ENCODE measurements at places on chromosomes 12 and 14.
A peak's percentile ranks its signal among the peaks of the same experiment; 100 is the strongest.

DNA sequence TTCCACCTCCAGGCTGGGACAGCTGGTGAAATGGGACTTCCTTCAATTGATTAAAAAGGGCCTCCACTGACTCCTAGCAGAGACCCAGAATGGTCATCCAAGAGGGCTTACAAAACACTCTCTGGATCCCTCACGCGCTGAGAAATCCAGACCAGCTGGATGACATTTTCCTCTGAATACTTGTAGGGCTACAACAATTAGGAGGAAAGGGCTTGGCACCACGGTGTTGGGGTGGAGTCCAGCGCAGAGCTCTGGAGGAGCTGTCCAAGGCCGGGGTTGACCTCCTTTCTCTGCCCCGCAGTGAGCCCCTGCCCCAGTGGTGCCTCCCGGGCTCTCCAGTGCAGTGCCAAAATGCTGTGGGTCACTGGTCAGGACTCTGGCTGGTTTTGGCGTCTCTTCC, 189.0 kb upstream of the CCND2 start:
- DNase-seq, result no peak

DNA sequence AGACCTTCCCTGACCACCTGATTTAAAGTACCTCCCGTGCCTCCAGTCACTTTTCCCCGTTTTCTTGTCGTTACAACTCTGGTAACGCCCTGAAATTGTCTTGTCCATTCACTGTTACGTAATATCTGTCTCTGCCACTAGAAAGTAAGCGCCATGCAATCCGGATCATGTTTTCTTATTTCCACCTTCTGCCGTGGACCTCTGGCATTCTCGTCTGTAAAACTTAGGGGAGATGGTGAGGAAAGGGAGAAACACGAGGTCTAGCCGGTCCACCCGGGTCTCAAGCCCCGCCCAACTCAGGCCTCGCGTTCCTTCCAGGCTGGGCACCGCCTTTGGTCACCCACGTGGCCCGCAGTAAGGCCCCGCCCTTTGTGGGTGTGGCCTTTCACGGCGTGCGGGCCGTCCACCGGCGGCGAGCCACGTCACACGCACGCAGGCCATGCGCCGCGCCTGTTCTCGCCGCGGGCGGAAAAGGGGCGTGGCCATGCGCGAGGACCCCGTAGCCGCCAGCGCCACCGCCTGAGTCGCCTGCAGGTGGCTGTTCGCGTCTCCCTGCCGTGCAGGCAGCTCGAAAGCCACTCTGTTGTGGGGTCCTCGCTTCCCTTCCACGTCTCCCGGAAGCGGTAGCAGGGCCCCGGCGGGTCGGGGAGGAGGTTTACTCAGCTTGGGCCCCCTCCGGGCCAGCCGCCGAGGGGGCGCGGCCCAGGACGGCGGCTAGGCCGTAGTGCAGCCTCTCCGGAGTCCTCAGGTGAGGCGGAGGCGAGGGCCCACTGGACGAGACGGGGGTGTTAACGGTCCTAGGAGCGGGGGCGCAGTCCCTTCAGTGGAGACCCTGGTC, at the start of gene GOLGA5:
Gene GOLGA5 (plus strand): TSS at position 597 of the 838 bp plus-strand sequence. CDS start 3,133 bp downstream, outside the sequence.
- peak; percentile 98 for DNase-seq

GRCh38 chr12:14910090-14910915, 24.6 kb upstream of the MGP start:
- DNase-seq, result peak; percentile 17

GRCh38 chr12:82358200-82359114, at the start of the genes CCDC59 and METTL25:
CCDC59 (minus strand) TSS chr12:82358387; CDS start chr12:82358376, 11 bp downstream.
METTL25 (plus strand) TSS chr12:82358529; CDS start chr12:82358566, 37 bp downstream.
- peak; percentile 96 for DNase-seq

- peak; percentile 68 for DNase-seq
Measured at GRCh38 chr12:123916729-123917128, 55.9 kb downstream of the CCDC92 start.

DNA sequence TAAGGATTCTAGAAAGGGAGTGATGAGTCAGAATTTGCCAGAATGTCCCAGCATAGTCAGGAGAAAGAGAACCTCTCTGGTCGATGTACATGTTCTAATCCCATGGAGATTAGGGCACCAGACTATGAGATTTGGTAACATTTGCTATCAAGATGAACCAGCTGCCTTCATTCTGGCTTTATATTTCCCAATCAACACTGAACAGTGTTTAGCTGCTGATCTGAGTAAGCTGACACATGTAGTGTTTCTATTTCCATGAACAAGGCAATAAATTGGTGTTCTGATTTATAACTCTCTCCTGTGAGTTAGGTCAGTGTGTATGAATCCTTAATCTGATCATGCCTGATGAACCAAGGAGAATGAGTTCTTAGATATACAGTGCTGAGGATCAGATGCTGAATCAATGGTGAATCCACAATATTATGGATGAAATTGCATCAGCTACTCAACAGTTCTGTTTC, 158.0 kb upstream of the AMIGO2 start:
- DNase-seq, result no peak

- DNase-seq, result no peak
Measured at GRCh38 chr14:23228812-23229211, 8.9 kb upstream of the RNF212B start.

DNA sequence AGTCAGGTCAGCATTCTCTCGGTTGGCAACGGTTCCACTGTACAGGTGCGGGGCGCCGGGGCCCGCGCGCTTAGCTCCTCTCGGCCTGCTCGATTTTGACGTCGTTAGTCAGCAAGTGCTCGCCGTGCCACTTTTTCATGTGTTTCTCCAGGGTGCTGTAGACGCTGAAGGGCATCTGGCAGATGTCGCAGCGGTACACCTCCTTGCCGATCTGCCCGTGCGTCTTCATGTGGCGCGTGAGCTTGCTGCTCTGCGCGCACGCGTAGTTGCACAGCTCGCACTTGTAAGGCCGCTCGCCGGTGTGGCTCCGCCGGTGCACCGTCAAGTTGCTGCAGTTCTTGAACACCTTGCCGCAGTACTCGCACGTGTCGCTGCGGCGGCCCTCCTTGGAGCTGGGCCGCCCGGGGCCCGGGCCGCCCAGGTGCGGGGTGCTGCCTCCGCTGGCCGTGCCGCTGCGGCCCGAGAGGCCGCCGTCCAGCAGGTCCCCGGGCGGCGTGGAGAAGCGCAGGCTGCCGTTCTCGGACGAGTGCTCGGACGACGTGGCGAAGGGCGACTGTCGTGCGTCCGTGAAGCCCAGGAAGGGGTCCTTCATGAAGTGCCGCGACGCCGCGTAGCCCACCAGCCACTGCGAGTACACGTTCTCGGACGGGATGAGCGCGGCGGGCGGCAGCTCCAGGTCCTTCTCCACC, 97.8 kb downstream of the BCL11B start:
- no peak for DNase-seq

- DNase-seq, result no peak
Measured at GRCh38 chr12:86158956-86159355, 97.2 kb downstream of the MGAT4C start.

DNA sequence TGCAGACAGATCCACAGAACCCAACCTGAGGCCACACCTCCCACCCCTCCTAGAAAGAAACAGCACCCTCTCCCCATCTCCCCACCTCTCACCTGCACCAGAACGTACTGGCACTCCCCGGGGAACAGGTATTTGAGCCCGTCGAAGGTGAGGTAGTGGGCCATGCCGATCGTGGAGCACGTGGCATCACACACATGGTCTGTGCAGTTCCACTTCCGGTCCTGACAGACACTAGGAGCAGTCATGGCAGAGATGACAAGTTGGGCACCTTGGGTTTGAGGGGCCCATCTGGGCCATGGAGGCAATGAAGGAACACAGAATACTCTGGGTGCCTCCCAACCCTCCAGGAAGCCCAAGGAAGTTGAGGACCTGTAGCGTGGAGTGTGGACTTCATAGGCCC, 89.5 kb upstream of the ANO2 start:
- no peak for DNase-seq

DNA sequence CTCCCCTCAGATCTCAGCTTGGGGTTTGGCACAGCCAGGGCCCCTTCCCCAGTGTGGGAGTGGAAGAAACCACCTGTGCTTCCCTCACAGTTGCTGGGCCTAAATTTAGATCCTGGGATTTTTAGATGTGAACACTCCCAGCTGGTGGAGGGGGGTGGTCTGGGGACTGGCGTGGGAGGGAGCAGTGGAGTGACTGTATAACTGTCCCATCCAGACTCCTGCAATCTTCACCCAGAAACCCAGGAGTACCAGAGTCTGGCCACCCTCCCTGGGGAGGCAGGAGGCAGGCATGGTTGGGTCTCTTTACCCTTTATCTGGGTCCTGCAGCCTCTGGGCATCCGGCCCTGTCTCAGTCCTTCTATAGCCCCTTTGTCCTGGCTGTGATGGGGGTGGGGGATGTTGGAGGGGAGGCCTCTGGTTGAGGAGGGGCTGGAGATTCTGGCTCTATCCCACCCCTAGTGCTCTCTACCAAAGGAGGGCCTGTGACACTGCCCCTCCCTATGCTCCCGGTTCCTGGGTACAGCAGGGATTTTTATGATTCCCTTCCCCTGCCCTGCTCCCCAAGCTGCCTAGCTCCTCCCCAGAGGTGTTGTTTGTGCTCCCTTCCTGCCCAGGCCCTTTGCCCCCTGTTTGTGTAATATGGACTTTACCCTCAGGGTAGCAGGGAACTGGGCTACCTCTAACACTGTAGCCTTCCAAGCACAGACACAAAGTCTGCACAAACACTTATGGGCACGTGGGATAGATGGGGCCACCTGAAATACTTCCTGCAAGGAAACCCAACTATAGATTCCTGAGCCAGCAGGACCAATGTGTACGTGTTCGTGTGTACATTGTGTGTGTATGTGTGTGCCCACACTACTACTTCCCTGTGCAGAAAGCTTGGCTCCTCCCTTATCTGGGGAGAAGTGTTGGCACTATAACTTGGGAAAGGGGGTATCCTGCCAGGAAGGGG, 1.7 kb downstream of the ERBB3 start:
- no peak for DNase-seq

GRCh38 chr14:74133833-74134481, 49.2 kb downstream of the LIN52 start:
- no peak for DNase-seq

DNA sequence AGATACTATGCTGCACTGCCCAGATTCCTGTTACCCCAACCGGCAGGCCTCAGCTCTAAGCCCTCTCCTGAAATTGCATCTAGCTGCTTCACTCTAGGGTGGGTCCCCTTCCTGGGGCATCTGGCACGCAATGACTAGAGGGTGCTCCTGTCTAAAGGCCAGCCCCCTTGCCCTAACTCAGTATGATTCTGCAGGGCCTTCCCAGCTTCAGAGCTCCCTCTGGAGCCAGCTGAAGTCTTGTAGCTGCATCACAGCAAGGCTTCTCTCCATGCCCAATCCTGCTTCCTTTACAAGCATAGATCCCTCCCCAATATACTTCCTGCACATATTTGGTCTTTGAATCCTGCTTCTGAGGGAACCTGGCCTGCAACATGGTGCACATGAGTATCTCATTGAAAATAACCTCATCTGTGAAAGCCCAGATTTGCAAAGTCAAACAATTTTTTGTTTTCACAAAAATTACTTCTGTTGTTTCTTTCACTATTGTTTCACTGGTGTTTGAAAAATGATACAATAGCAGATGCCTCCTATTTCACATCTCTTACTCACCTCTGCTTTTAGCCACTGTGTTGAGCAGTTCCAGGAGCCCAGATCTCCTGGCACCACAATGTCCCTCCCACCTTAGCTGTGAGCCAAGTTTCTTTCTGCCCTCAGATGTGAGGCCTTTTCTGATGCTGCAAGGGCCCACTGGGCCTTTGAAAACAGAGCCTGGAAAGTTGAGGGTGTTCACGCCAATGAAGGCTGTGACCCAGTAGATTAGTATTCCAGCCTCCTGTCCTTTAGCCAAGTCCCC, 169.5 kb upstream of the EGLN3 start:
- no peak for DNase-seq

DNA sequence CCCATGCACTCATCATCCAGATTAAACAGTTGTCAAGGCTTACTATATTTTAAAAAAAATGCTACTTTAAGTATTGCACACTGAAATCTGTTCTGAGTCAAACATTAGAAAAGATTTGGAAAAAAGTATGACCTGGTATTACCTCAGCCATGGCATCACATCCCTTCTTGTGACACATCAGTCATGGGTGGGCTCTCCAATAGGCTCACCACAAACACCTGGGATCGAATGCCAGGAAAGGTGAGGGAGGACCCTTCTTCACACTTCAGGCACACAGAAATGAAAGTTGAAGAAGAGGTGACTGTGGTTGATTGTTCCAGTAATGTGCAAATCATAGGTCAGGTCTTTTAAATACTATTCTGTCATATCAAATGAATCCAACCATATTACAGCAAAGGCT, 36.6 kb upstream of the GZMB start:
- peak; percentile 30 for DNase-seq

DNA sequence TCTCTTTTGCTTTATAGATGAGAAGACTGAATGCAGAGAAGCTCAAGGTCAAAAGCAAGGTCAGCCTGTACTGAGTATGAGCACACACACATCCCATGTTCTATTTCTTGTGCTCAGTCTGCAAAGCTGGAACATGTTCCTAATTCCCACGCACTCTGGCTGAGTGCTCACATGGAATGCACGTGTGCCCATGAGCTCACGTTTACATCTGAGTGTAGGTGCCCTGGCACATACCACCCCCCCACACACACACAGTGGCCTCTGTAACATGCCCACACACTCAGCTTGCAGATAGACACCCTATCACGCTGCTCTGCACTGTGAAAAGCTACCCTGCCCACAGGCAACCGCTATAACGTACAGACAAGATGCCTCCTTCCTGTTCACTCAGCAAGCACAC, 700.1 kb downstream of the MED13L start:
- no peak for DNase-seq

- no peak for DNase-seq
Measured at GRCh38 chr14:98928418-98928817, 343.6 kb downstream of the BCL11B start.

DNA sequence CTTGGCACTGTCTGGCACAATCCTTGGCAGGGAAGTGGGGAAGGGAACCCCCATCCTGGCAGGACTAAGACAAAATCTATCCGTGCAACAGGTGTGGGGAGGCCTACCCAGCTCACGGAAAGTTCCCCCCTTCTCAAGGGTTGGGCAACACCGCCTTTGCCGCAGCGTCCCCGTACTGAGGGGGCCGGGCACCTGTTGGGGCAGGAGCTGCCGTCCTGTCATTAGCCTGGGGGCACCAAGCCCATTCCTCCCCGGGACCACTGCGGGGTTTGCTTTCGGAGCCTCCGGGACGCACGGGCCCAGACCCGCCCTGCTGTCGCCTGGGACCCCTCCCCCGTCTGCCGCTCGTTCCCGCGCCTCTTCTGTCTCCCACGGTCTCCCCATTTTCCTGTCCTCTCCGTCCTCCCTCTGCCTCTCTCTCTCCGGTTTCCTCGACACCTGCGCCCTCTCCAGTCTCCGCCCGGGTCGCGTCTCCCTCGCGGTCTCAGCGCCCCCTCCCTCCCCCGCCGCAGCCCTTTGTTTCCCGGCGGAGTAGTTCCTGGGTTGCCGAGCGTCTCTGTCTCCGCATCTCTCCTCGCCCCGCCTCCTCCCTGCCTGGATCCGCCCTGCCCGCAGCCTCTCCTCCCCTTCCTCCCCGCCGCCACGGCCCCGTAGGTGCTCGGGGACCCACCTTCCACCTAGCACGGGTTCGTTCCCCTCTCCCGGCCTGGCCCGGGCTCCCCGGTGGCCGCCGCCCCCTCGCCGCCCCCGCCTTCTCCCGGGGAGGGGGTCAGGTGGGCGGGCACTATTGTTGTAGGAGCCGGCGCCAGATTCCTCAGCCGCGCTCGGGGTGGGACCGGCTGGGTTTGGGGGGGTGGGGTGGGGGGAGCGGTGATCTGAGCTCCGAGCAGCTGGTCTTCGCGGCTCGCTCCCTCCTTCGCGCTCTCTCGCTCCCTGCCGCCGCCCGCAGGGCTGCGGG, at the start of gene CACNB3:
Gene CACNB3 (plus strand): TSS at position 624 of the 958 bp plus-strand sequence. CDS start 434 bp downstream, outside the sequence.
- DNase-seq, result peak; percentile 81
